Mammary epithelial cell (primary cell): ENCODE measurements at places on chromosomes 2 and 18. TPM values are rescaled to one million over a fixed set of nuclear protein-coding genes. Genes with fewer than 3 reads are reported as not detected.

Gene PLCL1
- not detected for polyA plus RNA-seq

Gene KLHL41
- 0.14 TPM for polyA plus RNA-seq

Gene FOXI3
- 0.78 TPM for polyA plus RNA-seq

Gene IL36G
- polyA plus RNA-seq, result 1.4 TPM

Gene FEV
- not detected for polyA plus RNA-seq

Gene CDH7
- not detected for polyA plus RNA-seq

Gene IWS1
- polyA plus RNA-seq, result 30.9 TPM

Gene CNRIP1
- polyA plus RNA-seq, result not detected

Gene SESTD1
- polyA plus RNA-seq, result 24.6 TPM

Gene ZNF385B
- polyA plus RNA-seq, result not detected
